ENCODE measurements at places on chromosomes 11 and 22. TPM values are rescaled to one million over a fixed set of nuclear protein-coding genes. Genes with fewer than 3 reads are reported as not detected.

Gene ANKK1
- under 0.01 TPM for total RNA-seq

Gene SF3B2
- 115 TPM for total RNA-seq

Gene PICK1
- 5.7 TPM for total RNA-seq

Gene SCGB1D2
- not detected for total RNA-seq

Gene OR52N4
- not detected for total RNA-seq

Gene PRDM11
- total RNA-seq: 4.0 TPM

Gene CCDC116
- total RNA-seq: 0.18 TPM

Gene ADM
- total RNA-seq: 177 TPM

Gene SOX10
- total RNA-seq: not detected

Gene CCDC15
- total RNA-seq: 0.65 TPM

Gene CARS1
- 80.4 TPM for total RNA-seq

Gene CCDC81
- 0.85 TPM for total RNA-seq

Gene SCGB1D1
- total RNA-seq: not detected

Gene UBE2L6
- total RNA-seq: 78.1 TPM

Gene POU2AF2
- total RNA-seq: not detected

Gene C11orf42
- not detected for total RNA-seq

Gene MICALL1
- 11.5 TPM for total RNA-seq

Gene SCT
- total RNA-seq: not detected

Gene KCNE3
- total RNA-seq: 18.1 TPM

Gene FBLN1
- total RNA-seq: 118 TPM

Gene MEN1
- total RNA-seq: 14.0 TPM

Gene KRTAP5-10
- total RNA-seq: not detected
